T-helper 2 cell treated with Interferon-gamma antibody and Interleukin-4, amounts not matched to agents 100 ng/mL and 5 ng/mL, for 36 hours (primary cell): ENCODE measurements at places on chromosomes 16 and 17. TPM values are rescaled to one million over a fixed set of nuclear protein-coding genes. Genes with fewer than 3 reads are reported as not detected.

ASPA gene
- total RNA-seq: not detected in 2 replicates

IKZF3 gene
- 23.1 and 27.0 TPM in 2 replicates for total RNA-seq

CTRB1 gene
- not detected in 2 replicates for total RNA-seq

CBFA2T3 gene
- total RNA-seq: 0.64 and 0.73 TPM in 2 replicates

SPNS3 gene
- total RNA-seq: 9.6 and 10.6 TPM in 2 replicates

C16orf89 gene
- not detected in 2 replicates for total RNA-seq

DPEP1 gene
- not detected in 2 replicates for total RNA-seq

PRCD gene
- total RNA-seq: not detected in 2 replicates

ZNF48 gene
- 11.8 and 12.4 TPM in 2 replicates for total RNA-seq

EVI2B gene
- total RNA-seq: 63.9 and 65.2 TPM in 2 replicates

WSCD1 gene
- 0.16 and 0.20 TPM in 2 replicates for total RNA-seq
